ENCODE measurements at places on chromosomes 4 and X.

GRCh38 chr4:10403633-10404445 is 53.4 kb downstream of the ZNF518B start:
- no peak for DNase-seq

GRCh38 chrX:69082055-69082752 is 83.0 kb downstream of the PJA1 start:
- DNase-seq: no peak

DNA sequence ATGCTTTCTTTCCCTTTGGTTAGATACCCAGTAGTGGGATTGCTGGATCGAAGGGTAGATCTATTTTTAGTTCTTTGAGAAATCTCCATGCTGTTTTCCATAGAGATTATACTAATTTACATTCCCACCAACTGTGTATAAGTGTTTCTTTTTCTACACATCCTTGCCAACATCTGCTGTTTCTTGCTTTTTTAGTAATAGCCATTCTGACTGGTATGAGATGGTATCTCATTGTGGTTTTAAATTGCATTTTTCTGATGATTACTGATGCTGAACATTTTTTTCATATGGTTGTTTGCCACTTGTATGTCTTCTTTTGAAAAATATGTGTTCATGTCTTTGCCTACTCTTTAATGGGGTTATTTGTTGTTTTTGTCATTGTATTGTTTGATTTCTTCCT is 6.6 kb upstream of the AGA start:
- no peak for DNase-seq

GRCh38 chr4:25523405-25523804 is 132.2 kb upstream of the SLC34A2 start:
- no peak for DNase-seq

GRCh38 chrX:107773206-107773605 is 2.4 kb downstream of the TSC22D3 start:
- no peak for DNase-seq

GRCh38 chr4:155787113-155787710 is 28.4 kb downstream of the GUCY1B1 start:
- peak; percentile 4 for DNase-seq

Data from activated CD4-positive, alpha-beta T cell treated with anti-CD3 and anti-CD28 coated beads, Interleukin-2, amount 50 U/mL, for 24 hours (primary cell).